Skeletal muscle cell (primary cell): ENCODE measurements at places on chromosomes 12 and 14.
A peak's percentile ranks its signal among the peaks of the same experiment; 100 is the strongest.

- no peak for DNase-seq
Observed at GRCh38 chr12:53254816-53255545, 13.1 kb upstream of the ESPL1 start.

DNA sequence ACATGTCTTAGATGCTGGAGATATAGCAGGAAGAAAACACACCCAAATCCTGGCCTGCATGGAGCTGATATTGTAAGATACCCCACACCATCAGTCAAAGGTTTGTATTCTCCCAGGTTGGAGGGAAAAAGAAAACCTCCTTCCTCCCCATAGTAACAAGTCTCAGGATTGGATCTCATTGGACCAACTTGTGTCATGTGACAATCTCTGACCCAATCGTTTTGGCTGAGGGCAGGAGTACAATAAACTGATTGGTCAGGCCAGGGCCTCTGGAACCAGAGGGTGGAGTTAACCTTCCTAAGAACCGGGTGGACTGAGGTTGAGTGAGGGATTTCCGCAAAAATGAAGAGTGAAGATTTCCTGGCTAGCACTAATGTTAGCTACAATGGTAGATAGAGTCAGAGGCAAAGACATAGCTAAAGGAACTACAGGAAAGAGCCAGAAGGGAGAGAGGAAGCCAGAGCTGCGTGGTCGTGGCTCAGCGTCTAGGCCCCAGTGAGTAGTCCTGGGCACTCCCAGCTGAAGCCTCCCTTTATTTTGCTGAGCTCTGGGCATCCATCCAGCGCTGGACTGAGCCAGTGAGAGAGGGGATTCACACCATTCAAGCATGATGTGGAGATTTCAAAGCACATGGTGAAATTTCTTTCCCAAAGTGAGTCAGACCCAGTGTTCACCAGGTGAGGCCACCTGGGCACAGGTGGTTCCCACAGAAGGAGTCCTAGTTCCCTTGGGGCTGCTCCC is 219.9 kb downstream of the AACS start:
- DNase-seq = no peak

DNA sequence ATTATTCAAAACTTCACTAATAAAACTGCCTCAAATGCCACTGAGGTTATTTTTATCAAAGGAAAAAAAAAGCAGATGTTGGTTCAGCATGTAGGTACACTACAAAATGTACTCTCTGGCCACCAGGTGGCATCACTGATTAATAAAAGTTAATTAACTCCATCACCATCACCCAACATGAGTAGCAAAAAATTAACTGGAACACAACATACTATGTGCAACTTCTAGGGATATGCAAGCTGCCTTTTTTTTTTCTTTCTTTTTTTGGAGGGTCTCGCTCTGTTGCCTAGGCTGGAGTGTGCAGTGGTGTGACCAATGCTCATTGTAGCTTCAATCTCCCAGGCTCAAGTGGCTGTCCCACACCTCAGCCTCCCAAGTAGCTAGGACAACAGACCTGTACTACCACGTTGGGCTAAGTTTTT is 43.8 kb upstream of the NR2C1 start:
- DNase-seq = no peak

- DNase-seq = no peak
Observed at GRCh38 chr14:56805992-56806727, 4.1 kb downstream of the OTX2 start.

- no peak for DNase-seq
Observed at GRCh38 chr12:54147186-54147585, 41.6 kb downstream of the SMUG1 start.

GRCh38 chr14:34175574-34175973 is 224.7 kb upstream of the EGLN3 start:
- DNase-seq = no peak

DNA sequence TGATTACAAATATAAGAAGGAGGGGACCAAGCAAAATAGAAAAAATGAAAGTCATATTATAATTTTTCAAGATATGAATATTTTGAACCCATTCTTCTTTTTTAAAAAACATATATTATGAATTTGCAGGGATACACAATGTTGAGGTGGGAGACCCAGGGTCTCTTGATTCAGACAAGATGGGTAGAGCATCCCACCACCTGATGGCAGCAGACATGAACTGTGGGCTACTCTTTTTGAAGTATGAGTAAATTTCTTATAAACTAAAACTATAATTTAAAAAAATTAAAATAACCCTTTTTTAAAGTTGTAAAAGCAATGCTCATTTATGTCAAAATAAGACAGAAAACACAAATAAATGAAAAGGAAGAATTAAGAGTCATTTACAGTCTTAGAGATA is 202.7 kb upstream of the PRICKLE1 start:
- DNase-seq = no peak

GRCh38 chr12:62694632-62695031 is 228.0 kb downstream of the MON2 start:
- DNase-seq = no peak

GRCh38 chr12:91143206-91143605 is 31.9 kb upstream of the LUM start:
- no peak for DNase-seq

- no peak for DNase-seq
Observed at GRCh38 chr14:68652433-68652690, 140.5 kb downstream of the ZFP36L1 start.

- DNase-seq = no peak
Observed at GRCh38 chr14:104464907-104465306, 114.7 kb upstream of the C14orf180 start.

DNA sequence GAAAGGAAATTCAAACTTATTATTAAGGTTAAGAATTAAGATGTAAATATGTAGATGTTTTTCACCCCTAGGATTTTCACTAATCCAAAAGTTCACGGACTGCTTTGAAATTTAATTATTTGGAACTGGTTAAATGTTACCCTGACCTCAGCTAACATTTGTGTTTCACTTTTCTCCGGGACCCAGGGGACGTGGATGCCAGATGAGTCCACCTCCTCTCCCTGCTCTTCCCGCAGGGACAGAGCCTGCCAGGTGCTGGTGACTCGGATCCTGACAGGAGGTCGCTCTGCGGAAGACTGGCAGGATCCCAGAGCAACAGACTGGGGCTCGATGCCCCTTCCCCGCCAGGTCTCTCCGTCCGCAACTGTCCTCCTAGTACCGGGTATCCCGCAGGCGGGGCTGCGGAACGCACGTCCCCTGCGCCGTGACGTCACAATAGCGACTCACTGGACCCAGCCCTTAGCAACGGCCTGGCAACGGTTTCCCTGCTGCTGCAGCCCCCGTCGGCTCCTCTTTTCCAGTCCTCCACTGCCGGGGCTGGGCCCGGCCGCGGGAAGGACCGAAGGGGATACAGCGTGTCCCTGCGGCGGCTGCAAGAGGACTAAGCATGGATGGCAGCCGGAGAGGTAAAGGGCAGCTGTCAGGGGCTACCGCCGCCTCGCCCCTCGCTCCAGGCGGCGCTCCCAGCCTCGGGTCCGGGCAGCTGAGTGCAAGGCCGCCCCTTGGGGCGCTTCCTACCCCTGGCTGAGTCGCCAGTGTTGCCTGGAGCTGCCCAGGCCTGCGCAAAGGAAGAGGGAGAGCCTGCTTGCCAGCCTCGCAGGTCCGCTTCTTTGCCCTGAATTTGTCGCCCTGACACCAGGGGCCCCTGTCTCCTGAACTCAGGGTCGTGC is at the start of gene SPATA7:
SPATA7 (plus strand) TSS at position 446 of the 890 bp plus-strand sequence; CDS start at position 608, 162 bp downstream.
- peak; percentile 57 for DNase-seq

DNA sequence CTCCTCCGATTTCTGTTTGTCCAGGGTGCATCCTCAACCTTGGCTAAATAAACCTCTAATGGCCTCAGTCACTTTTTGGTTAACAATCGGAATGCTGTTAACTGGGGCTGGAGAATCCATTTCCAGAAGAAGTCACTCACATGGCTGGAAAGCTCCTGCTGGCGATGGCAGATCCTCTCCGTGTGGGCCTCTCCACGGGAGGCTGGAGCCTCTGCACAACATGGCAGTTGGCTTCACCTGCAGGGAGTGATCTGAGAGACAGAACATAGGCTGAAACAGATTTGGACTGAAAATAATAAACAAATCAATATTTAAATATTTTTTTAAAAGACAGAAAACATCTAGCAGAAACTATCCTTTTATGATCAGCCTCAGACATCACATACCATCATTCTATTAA is 66.8 kb upstream of the FICD start:
- no peak for DNase-seq

DNA sequence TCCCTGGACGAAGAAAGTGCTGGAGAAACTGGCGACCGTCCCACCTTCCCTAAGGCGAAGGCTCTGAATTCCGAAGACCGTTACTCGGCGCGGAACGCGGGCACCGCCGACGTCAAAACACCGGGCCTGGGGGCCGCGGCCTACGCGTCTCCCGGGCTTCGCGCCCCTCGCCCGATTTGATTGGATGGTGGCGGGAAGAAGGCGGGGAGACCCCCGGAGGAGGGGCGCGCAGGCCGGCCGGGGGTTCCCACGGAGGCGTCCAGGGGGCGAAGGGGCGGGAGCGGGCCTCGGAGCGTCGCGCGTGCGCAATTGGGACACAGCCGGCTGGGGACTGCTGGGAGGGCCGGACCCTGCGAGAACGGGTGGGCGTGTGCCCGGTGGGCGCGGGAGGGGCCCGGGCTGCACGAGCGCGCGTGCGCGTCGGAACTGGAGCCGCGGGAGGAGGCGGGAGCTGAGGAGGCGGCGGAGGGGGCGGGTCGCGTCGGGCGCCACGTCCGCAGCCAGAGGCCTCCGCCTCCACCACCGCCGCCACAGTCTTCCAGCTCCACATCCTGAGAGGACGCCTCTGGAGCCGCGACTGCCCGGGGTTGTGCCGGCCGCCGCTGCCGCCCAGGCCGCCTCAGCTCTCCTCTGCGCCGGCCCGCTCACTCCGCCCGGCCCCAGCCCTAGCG is at the start of gene TMEM263:
TMEM263 (plus strand) TSS at position 531 of the 671 bp plus-strand sequence. CDS start 11,210 bp downstream, outside the sequence.
- peak; percentile 90 for DNase-seq

- DNase-seq = no peak
Observed at GRCh38 chr12:56929780-56930179, 4.4 kb downstream of the SDR9C7 start.

GRCh38 chr12:52756281-52756960 is 20.7 kb downstream of the KRT76 start:
- no peak for DNase-seq

- DNase-seq = no peak
Observed at GRCh38 chr12:8950221-8950527, 729 bp upstream of the M6PR start.
